Prostate gland (tissue), 2 donors: ENCODE measurements at places on chromosomes 2 and 18.

DNA sequence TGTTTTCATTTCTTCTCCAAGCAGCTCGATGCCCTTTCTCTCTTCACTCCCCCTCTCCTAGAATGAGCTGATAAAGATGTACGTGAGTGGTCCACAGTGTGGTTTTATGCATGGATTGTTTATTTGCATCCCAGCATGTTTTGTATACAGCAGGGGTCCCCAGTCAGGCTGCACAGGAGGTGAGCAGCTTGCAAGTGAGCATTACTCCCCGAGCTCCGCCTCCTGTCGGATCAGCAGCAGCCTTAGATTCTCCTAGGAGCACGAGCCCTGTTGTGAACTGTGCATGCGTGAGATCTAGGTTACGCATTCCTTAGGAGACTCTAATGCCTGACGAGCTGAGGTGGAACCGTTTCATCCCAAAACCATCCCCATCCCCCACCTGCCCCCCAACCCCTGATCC, 262.6 kb downstream of the AGAP1 start:
- DNase-seq: no peak

- DNase-seq: peak; percentile 11
Observed at GRCh38 chr18:70289351-70290312, 787 bp downstream of the SOCS6 start.

DNA sequence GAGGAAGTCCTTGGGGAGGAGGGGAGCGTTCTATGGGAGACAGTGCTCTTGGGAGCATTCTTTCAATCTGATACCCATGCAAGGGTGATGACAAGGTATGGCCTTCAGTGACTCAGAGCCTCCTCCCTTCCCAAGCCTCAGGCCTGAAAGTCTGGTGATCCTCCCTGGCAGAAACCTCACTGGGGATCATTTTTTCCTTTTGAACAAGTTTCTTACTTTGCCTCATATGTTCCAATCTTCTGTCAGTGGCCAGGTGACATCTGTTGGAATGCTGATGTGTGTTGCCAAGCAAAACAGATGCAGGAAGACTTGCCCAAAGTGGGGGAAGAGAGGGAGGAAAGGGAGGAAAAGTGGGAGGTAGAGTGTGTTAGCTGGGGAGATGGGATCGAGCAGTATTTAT, 224.8 kb downstream of the NEDD4L start:
- DNase-seq: no peak

DNA sequence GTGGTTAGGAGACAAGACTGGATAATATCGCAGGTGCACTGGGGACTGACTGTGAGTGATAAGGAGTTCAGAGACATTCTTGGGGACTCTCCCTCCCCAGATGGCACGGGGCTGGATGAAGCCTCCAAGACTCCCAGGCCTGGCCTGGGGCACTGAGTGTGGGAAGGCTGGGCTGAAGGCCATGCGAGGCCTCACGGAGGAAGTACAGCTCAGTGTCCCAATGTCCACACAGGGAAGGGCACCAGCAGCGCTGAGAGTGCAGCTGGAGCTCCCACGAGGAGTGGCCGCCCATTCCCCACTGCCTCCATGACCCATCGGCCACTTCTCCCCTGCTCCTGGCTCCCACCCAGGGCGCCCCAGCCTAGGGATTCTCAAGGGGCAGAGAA, 6.5 kb downstream of the MFSD2B start:
- no peak for DNase-seq

DNA sequence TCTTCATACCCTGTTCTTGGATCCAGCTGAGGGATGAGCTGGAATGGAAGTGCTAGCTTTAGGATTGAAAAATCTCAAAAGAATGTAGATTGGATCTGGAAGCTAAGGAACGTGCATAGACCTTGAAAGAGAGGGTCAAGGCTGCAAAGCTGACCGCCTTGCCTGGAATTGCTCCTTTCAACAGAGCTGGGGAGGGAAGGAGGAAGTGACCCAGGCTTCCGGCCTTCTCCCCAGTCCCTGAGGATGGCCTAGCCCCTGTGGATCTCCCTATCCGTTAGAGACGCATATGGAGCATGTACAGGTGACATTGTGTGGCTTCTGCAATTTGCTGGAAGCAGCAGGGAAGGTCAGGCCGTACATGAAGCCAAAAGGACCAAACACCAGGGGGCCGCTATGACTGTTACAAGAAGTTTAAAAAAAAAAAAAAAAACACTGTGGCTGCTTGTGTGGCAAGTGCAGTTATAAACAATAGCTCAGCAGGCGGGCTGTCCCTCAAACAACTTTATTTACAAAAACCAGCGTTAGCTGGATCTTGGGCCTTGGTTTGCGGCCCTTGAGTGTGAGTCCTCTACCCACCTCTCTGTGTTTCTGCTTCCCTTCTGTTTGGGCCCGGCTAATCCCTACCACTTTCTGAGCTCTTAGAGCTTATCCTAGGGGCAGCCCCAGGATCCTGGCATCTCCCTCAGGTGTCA, 227.6 kb downstream of the SEPTIN10 start:
- DNase-seq: no peak
